ENCODE measurements at places on chromosomes 2 and 18.

DNA sequence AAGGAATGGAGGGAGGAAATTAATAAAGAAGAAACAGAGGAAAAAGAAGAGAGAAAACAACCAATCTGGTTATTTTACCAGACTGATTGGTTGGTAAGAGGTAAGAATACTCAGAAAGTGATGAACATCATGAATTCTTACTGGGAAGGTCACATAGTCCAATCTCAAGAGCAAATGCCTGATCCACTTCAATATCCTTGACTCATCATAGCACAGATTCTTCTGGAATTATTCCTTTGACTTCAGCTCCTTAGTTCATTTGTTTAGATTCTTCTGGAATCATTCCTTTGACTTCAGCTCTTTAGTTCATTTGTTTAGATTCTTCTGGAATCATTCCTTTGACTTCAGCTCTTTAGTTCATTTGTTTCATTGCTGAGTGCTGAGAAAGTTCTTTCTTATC is 2030.6 kb upstream of the CELF4 start:
- DNase-seq, result no peak

GRCh38 chr2:64711252-64711800 is 57.6 kb upstream of the SERTAD2 start:
- DNase-seq, result peak; percentile 81

- no peak for DNase-seq
Observed at GRCh38 chr2:167510071-167510759, 621.9 kb downstream of the XIRP2 start.

DNA sequence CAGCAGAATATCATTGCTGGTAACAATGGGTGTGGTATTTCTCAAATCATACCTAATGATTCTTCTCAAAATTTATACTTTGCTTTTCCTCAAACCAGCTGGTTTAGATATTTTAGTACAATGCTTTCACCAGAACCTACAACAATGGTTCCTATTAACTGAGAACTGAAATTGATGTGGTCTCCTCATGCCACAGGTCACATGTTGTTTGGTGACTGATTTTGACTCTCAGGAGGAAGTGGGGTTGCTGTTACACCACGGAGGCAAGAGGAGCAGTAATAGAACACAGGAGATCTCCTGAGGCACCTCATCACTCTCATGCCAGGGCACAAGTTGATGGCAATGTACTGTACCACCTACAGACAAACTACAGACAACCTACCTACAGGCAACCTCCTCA is 3.0 kb upstream of the CEP68 start:
- no peak for DNase-seq

DNA sequence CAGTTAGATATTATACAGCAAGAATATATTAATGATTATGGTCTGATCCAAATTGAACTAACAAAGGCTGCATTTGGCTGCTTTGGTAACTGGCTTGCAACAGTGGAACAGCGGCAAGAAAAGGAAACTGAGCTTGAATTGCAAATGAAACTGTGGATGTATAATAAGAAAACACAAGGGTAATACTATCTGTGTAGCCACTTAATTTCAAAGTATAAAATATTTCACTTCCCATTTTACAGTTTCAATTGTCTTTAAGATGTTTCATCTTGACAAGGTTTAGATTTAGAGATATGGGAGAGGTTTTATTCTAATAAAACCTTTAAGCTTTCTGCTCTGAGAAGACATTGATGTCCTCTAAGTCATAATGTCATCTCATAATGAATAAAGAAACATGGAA is 23.8 kb downstream of the WDR75 start:
- DNase-seq, result no peak

DNA sequence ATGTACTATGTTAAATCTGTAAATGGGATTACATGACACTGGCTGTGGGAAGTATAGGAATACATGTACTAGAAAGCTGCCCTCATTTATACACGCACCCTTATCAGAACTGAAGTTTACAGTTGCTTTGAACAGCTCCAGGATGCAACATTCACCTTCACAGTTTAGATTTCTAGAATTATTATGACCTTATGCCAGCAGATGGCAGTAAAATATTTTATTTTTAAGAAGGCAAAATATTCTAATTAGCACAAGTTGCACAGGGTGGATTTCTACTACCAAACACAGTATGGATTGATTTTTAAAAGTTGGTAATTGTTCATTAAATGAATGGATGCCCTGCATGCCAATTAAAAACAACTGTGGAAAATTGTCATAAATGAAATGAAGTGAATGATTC is 670.4 kb downstream of the KCNJ3 start:
- no peak for DNase-seq
